KG1 (cell line): ENCODE measurements at places on chromosomes 5 and 9.

- DNase-seq: no peak
Measured at GRCh38 chr5:40746703-40747102, 9.1 kb downstream of the TTC33 start.

GRCh38 chr9:121194730-121195129 lies 6.9 kb downstream of the RAB14 start:
- DNase-seq: no peak

DNA sequence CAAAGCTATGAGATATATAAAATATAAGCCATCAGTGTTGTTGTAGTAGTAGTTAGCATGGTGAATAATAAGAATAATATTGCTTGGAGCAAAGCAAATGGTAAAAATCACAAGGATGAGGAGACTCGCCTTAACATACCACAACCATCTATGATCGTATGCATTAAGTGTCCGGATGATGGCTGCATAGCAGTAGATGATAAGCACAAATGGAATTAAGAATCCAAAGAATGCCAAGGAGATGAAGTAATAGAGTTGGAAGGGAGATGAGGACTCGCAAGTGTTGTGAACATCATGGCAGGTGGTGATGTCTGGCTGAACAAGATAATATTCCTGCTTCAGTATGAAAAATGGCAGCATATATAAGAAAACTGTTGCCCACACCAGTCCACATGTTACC lies 5.5 kb downstream of the F2RL2 start:
- no peak for DNase-seq

DNA sequence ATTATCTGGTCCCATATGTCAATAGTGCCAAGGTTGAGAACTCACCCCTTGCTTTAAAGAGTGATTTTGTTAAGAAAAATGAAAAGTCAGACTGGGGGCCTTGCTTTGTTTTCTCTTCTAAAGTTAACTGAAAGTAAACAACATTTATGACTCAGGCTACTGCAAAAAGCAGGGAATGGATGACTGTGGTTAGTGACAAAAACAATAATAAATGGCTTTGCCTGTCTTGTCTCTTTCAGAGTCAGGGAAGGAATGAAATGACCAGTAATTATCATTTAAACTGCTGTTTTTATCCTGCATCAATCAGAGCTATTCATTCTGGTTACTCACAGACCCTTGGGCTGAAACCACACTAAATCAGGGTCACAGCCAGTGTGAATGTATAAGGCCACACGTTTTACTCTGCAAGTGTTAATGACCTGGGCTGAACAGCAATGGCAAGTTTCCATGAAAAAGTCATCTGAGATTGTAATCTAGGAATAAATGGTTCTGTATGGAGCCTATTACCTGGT lies 112.2 kb downstream of the ZNF608 start:
- no peak for DNase-seq

DNA sequence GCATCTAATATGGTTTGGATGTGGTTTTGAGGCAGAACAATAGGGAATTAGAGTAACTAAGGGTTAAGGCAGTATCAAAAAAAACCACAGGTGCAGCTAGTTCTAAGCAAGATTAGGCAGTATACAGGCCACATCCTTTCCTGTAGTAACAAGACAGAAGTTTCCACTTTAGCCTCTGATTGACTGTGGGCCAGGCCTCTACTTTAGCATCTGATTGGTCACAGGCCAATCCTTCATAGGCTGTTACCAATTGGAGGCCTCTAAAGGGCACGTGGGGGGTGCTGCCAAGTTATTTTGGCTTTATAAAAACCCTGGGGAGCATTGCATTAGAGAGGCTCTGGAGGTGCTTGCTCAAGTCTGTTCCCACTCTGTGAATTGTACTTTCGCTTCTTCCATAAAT lies 144.1 kb upstream of the ST8SIA4 start:
- DNase-seq: no peak

GRCh38 chr5:155254399-155254798 lies 240.8 kb downstream of the KIF4B start:
- no peak for DNase-seq

DNA sequence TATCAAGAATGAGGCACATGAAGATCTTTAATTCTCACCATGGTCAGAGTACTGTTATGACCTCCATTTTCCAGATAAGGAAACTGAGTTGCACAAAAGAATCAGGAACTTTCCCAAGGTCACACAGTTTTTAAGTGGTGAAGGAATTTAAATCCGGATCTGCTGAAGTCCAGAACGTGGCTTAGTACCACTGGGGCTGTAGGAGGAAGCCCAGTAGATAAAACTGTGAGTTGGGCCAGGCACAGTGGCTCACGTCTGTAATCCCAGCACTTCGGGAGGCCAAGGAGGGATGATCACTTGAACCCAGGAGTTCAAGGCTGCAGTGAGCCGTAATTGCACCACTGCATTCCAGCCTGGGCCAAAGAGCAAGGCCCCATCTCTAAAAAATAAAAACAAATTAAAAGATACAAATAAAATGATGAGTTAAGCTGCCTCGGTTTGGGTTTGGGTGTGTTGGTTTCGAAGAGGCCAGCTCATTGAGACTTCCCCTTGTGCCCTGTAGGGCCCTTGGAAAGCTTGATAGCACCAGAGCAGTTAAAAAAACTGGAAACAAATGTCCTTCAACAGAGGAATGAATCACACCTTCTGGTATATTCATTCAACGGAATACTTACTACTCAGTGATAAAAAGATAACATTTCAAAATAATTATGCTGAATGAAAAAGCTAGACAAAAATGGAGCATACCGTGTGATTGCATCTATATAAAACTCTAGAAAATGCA lies 20.1 kb downstream of the ATOX1 start:
- DNase-seq: no peak
